Left lung (tissue), 14 donors: ENCODE measurements at places on chromosomes 3 and 15. TPM values are rescaled to one million over a fixed set of nuclear protein-coding genes. Genes with fewer than 3 reads are reported as not detected.
A peak's percentile ranks its signal among the peaks of the same experiment; 100 is the strongest.

The MAGEL2 gene
- 4.8 TPM for polyA plus RNA-seq

The CSTA gene
- 0.73 TPM for polyA plus RNA-seq

The PAK6 gene
- 8.3 TPM for polyA plus RNA-seq

The MYRIP gene
- 0.48 TPM for polyA plus RNA-seq

The PLSCR5 gene
- polyA plus RNA-seq: not detected

DNA sequence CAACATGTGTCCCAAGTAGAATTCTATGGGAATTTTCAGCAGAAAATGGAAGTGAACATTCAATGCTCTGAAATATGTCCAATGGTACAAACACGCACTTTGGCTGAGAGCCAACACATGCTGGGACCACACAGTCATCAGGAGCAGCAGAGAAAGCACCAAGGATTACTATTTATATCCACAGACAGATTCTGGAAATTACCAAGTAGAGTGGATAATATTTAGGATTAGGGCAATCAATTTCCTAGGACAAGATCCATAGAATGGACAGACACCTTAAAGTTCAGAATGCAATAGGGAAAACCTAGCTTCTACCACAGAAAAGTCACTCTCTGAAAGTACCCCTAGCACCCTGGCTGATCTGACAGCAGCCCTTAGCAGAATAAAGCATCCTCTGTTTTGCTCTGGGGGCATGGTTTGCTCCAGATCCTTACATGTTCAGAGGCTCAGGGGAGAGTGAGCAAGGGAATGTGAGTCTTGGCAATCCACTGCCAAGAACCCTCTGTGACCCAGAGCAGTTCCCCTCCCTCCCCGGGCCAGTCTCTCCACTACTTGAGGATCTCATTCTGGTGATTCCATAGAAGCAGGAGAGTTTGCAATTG, 206.0 kb upstream of the WNT5A start:
- no peak for DNase-seq

DNA sequence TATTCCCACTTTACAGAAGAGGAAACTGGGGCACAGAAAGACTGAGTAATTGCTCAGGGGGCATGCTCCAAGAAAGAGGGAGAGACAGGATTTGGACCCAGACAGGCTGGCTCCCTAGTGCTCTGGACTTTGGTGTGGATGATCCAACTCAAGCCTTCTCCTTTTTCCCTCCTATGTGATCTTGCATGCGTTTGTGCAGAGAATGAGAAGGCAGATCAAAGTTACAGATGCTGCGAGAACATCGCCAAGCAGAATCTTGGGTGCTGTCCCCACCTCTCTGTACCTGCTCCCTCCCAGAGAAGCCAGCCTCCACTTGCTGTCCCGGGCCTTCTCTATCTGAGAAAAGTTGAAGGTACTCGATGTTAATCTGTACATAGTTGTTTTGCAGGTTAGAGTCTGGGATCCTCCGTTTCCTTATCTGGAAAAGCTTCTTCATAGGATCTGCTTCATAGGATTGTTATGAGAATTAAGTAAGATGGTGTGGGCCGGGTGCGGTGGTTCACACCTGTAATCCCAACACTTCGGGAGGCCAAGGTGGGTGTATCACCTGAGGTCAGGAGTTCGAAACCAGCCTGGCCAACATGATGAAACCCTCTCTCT, 10.2 kb downstream of the GNB5 start:
- no peak for DNase-seq

DNA sequence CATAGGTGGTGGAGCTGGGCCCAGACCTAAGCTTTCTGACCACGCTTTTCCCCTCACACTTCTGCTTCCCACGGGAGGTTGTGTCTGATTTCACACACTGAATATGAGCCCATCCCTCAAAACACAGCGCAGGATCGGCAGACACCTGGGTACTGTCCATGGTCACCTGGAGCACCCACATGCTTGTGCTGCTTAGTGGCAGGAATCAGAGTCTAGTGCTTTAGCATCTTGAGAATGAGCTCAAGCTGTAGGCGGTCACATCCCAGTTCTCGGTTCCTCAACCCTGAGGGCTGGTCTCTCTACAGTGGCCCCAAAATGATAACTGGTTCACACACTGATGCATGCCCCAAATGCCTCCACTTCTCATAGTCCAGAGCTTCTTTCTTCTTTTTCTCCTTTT, 111.0 kb downstream of the SEMA5B start:
- no peak for DNase-seq

DNA sequence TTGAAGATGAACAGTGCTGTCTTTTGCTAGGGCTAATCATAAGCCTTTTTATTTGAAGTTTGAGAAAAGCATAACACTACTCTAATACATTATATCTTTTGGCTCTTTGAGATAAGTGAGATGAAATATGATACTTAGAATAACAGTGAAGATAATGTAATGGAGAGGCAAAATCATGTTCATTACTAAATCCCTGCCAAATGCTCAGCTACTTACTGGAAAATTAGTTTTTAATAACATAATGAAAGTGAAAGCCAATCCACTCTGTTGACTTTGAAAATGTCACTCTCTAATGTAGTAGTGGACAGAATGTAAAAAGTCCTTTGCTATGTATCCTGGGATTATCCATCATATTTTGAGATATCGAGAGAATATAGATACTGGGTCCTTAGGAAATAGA, 35.9 kb upstream of the MYH15 start:
- DNase-seq: peak; percentile 30

DNA sequence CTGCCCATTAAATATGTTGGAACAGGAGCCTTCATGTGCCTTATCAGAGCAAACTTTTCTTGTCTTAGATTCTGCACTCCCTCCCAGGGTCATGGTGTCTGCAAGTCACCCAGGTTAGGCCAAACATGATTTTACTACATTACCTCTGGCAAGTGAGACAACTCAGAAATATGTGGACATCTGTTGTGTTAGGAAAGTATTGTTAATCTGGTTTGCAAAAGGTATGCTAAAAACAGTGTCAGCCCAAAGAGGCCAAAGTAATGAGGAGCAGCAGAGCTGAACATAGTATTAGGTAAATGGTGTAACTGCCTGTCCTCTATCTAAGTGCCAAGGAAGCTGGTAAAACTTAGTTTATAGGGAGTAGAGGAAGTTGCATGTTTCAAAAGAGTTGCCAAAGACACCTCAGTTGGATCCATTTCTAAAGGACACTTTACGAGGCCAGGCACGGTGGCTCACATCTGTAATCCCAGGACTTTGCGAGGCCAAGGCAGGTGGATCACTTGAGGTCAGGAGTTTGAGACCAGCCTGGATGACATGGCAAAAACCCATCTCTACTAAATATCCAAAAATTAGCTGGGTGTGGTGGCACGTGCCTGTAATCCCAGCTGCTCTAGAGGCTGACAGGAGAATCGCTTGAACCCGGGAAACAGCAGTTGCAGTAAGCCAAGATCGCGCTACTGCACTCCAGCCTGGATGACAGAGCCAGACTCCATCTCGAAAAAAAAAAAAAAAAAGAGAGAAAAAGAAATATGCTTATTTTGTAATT, 22.5 kb upstream of the PPIB start:
- DNase-seq: no peak

DNA sequence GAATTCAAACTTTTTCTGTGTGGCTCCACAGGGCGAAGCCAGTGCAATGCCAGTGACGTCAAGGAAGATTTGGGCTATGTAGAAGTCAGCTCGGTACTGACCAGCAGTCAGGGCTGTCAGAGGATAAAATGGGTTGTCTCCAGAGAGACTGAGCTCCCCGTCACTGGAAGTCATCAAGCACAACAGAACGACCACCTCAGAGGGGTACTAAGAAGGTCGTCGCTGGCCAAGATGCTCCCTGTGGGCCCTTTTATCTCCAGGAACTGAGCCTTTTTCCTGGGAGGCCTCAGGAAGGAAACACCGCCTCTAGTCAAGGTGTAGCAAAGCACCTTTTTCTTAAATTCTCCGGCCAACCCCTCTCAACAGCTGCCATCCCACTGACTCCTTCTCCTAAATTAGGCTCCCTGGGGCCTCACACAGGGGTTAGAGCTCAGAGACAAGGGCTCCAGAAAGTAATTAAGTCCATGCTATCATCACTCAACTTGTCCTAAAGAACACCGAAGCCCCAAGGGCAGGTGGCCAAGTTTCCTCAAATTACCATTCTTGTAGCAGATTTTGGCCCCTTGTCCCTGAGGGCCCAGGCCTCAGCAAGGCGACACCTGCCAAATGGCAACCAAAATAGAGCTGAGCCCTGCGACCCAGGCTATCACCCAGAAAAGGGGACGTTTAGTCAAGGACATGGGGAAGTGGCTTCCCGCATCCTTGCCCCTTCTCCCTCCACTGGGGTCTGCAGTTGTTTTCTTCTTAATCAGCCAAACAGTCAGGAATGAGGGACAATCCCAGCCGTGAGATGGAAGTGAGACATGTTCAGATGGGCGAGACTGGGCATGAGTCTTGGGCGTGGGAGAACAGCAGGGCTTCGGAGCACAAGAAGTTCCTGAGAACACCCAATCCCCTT, 48.0 kb downstream of the SSUH2 start:
- no peak for DNase-seq
